COLO829 (cell line): ENCODE measurements at places on chromosomes 1 and 21.
A peak's percentile ranks its signal among the peaks of the same experiment; 100 is the strongest.

GRCh38 chr1:211616231-211616964, 37.4 kb upstream of the SLC30A1 start:
- DNase-seq = no peak

- peak; percentile 24 for DNase-seq
Measured at GRCh38 chr1:185017338-185017737, 28.0 kb upstream of the RNF2 start.

GRCh38 chr1:79852004-79852403, 845.5 kb upstream of the ADGRL4 start:
- no peak for DNase-seq

DNA sequence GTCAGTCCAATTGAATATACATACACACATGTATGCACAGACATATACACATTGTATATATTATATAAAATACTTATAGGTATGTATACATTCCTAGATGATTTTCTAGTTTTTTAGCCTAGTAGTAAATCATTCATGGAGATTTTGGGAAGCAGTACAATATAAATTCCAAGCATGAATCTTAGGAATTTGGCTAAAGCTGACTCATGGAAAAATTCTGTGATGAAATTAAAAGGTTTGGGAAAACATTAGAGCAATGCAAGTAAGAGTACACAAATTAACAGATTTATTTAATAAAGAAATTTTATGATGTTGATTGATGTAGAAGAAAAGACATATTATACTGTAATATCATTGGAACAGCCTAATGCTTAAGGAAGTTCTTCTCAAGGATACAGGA, 43.7 kb upstream of the PTGFR start:
- no peak for DNase-seq

GRCh38 chr1:247373721-247374141, 42.1 kb upstream of the ZNF496 start:
- no peak for DNase-seq

DNA sequence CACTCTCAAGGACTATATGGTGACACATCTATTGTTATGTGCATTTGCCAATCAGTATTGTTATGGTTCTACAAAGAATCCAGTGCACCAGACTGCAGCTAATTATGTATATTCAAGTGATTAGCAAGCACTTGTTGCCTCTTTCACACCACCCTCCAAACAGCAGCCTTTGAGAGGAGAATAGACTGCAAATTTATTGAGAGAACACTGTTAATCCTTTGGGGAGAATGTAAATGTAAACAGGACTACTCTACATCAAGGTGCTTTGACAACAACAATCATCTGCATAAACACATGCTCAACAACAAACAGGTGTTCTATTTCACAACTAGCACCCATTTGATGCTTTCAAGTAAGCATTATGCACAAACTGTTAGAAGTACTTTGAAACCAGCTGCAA, 117.4 kb downstream of the AKT3 start:
- no peak for DNase-seq

- DNase-seq = no peak
Measured at GRCh38 chr1:74333244-74333643, 98.1 kb downstream of the TNNI3K start.

GRCh38 chr1:211343607-211344006, 17.0 kb downstream of the TRAF5 start:
- no peak for DNase-seq

GRCh38 chr1:94908190-94908589, 18.7 kb downstream of the CNN3 start:
- no peak for DNase-seq

- no peak for DNase-seq
Measured at GRCh38 chr1:94246692-94247137, 9.3 kb upstream of the ARHGAP29 start.

- DNase-seq = no peak
Measured at GRCh38 chr1:232901255-232901654, 49.2 kb upstream of the NTPCR start.

GRCh38 chr1:181134543-181135436, 46.3 kb downstream of the IER5 start:
- DNase-seq = no peak

- no peak for DNase-seq
Measured at GRCh38 chr1:161978011-161978790, 45.5 kb downstream of the OLFML2B start.

DNA sequence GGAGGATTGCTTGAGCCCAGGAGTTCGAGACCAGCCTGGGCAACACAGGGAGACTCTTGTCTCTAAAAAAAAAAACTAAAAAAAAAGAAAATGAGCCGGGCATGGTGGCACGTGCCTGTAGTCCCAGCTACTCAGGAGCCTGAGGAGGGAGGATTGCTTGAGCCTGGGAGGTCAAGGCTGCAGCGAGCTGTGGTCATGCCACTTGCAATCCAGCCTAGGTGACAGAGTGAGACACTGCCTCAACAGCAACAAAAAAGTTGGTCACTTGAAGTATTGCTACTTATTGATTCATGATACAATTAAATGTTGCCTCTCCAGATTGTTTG, 57.9 kb upstream of the CXADR start:
- no peak for DNase-seq

DNA sequence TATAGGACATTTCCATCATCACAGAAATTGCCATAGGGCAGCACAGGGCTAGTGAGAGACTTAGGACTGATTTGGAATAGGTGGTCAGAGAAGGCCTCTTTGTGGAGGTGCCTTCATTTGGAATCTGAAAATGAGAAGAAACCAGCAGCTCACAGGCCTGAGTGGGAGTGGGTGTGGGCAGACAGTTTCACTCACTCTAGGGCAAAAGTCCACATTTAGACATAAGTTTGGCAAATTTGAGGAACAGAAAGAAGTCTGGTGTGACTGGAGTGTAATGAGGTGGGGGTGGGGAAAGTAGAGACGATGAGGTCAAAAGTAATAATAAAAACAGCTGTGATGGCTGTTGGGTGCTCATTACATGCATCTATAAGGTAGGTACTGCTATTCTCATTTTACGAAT, 22.4 kb upstream of the BCAR3 start:
- DNase-seq = no peak

DNA sequence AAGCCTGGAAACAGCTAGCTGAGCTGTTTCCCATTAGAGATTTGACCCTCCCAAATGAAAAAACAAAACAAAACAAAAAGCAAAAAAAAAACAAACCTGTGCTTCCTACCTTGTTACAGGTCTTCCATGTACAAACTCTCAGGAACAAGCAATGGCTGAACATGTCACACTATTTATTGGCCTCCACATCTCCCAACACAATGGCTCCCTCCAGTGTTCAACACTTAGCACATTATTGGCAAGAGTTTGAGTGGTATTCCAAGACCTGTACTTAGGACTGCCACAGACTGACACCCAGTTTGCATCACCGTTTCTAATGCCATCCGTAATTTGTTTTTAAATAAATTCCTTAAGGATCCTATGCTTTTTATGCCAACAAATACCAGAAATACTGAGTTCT, 195.0 kb upstream of the OLFM3 start:
- peak; percentile 11 for DNase-seq

- DNase-seq = no peak
Measured at GRCh38 chr1:199303035-199303434, 664.2 kb downstream of the PTPRC start.

- DNase-seq = no peak
Measured at GRCh38 chr1:26405281-26405915, 5.2 kb upstream of the LIN28A start.

- DNase-seq = no peak
Measured at GRCh38 chr1:212721388-212722247, 22.0 kb upstream of the BATF3 start.

GRCh38 chr1:92698932-92699331, 86.0 kb downstream of the EVI5 start:
- no peak for DNase-seq

GRCh38 chr1:180309338-180309737, 79.3 kb downstream of the LHX4 start:
- DNase-seq = peak; percentile 23

DNA sequence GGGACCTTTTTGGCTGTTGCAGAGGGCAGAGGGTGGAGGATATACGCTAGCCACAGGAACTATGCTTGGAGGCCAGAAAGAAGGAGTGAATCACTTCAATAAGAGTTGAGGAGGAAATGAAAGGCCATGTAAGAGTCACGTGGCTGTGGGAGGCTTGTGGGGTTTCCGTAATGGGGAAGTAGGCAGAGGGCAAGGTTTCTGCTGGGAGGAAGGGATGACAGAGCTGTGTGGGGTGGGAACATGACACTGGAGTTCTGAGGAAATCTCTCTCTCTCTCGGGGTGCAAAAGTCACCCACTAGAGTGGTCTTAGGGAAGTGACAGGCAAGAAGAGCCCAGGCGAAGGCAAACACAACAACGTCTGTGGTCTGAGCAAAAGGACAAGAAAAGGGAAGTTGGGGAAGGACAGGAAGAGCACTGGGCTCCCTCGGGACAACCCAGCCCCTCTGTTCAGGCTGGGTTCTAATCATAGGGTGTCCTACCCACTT, 3.9 kb upstream of the CD1C start:
- DNase-seq = no peak

GRCh38 chr1:10975567-10976326, 36.7 kb upstream of the TARDBP start:
- DNase-seq = peak; percentile 55

GRCh38 chr1:5651964-5652821, 340.0 kb downstream of the NPHP4 start:
- DNase-seq = no peak

GRCh38 chr1:109391626-109392025, 6.1 kb downstream of the SORT1 start:
- no peak for DNase-seq

- no peak for DNase-seq
Measured at GRCh38 chr1:208641579-208642280, 397.5 kb upstream of the PLXNA2 start.

GRCh38 chr1:2279210-2279639, 51.1 kb downstream of the SKI start:
- no peak for DNase-seq

GRCh38 chr1:187018291-187018690, 189.5 kb downstream of the PLA2G4A start:
- no peak for DNase-seq

DNA sequence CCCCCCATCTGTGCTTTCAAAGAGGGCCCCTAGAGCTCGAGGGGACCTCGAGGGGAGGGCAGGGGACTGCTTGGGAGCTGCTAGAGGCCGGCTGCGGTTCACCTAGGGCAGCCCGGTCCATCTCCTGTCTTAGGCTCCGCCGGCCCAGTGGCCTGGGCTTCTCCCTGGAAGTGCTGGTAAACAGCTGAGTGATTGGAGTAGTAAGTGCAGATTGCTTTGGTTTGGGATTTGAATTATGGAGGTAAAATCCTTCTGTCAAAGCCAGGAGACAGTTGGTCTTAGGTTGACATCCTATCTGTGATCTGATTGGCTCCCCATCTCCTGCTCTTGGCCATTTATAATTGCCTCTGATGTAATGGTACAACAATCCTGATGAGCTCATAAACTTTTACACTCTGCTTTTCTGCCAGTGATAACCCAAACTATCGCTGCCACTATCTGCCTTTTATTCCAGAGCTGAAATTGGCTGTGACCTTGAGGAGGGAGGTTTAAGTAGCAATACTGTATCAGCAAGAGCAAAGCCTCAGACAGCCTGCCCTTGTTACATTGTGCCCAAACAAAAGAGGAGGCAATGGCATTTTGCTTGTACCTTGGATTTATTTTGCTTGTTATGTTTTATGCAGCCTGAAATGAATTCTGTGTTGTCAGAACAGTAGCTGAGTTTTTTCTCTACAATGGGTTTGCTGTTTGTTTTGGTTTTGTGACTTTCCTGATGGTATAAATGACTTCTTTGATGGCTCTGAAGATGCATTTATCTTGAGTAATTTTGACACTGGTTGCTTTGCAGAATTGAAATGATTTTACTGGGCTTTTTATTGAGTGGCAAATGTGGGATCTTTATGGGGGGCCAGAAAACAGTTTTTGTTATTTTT, 2.4 kb downstream of the ARID1A start:
- DNase-seq = peak; percentile 62

GRCh38 chr1:108842525-108843181, 14.2 kb downstream of the AKNAD1 start:
- DNase-seq = no peak

DNA sequence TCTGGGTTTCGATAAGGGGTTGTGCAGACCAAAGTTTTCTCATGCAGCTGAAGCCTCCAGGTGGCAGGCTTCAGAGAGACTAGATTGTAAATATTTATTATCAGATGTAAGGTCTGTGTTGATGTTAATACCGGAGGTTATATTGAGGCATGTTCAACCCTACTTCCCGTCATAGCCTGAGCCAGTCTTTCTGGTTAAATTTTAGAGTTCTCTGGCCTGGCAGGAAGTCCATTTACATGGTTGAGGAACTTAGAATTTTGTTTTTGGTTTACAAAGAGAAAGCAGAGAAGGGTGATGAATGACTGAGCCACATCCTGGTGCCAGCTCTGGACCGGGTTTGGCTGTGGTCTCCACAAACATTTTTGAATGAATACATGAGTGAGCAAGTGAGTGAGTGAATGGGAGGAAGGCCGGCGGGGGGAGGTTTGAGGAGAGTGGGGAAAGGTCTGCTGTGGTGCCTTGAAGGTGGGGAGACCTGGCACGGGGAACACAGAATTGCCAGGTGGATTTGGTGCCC, 218.5 kb downstream of the DISC1 start:
- DNase-seq = no peak

GRCh38 chr1:63634471-63634870, 41.3 kb downstream of the PGM1 start:
- DNase-seq = no peak

GRCh38 chr1:243465738-243466137, 209.9 kb downstream of the SDCCAG8 start:
- no peak for DNase-seq

DNA sequence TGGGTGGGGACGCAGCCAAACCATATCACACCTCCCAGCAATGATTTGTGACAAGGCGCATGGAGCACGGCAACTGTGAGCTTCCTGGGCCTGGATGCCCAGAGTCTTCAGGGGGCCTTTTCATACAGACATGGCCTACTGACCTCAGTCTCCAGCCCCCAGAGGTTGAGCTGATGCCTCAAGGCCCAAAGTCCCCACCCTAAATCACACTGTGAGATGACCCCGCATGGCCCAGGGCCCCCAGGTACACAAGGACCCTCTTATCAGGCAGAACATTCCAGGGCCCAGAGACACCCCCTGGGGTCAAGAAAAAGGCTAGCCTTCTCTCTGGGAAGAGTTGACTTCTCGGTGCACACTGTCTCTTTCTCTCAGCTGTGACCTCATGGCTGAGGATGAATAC, 179.7 kb upstream of the C1orf174 start:
- DNase-seq = no peak

GRCh38 chr1:170471398-170472053, 60.4 kb upstream of the GORAB start:
- DNase-seq = no peak

DNA sequence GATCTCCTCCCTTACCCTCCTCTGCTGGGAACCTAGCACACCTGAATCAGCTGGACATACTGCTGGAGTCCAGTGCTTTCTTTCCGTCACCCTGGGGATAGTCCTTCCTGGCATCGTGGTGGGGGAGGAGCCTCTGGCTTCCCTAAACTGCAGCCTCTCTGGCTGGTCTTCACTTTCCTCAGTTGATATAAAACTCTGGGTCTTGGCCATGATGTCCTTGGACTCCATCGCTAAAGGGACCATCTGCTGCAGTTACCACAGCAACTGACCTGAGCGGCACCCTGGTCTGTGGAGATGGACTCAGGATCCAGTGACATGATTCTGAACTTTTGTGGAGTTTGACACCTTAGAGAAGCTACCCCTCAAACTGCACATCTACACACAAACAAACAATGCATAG, 22.8 kb downstream of the PARS2 start:
- no peak for DNase-seq
